Endothelial cell (in vitro differentiated cells): ENCODE measurements at places on chromosomes 5 and 9. TPM values are rescaled to one million over a fixed set of nuclear protein-coding genes. Genes with fewer than 3 reads are reported as not detected.

Gene GOLPH3
- 105 TPM for total RNA-seq

Gene BAAT
- total RNA-seq: not detected

DNA sequence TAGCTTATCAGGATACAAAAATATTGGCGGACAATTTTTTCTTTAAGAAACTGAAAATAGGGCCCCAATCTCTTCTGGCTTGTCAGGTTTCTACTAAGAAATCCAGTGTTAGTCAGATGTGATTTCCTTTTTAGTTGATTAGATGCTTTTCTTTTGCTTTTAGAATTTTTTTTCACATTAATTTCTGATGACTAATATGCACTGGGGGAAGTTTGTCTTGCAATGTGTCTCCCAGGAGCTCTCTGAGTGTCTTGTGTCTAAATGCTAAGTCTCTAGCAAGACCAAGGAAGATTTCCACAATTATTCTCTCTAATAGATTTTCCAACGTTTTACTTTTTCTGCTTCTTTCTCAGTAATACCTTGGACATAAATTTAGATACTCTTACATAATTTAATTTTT is 559.8 kb upstream of the TYRP1 start:
- H3K4me3 ChIP-seq: no peak overlapping the region
- H3K27ac ChIP-seq: no peak overlapping the region
- no peaks in the 10 kb centered on the region for H3K4me1 ChIP-seq
- H3K36me3 ChIP-seq: no peaks in the 10 kb centered on the region
- peaks cover 1% of the 10 kb centered on the region for H3K27me3 ChIP-seq

DNA sequence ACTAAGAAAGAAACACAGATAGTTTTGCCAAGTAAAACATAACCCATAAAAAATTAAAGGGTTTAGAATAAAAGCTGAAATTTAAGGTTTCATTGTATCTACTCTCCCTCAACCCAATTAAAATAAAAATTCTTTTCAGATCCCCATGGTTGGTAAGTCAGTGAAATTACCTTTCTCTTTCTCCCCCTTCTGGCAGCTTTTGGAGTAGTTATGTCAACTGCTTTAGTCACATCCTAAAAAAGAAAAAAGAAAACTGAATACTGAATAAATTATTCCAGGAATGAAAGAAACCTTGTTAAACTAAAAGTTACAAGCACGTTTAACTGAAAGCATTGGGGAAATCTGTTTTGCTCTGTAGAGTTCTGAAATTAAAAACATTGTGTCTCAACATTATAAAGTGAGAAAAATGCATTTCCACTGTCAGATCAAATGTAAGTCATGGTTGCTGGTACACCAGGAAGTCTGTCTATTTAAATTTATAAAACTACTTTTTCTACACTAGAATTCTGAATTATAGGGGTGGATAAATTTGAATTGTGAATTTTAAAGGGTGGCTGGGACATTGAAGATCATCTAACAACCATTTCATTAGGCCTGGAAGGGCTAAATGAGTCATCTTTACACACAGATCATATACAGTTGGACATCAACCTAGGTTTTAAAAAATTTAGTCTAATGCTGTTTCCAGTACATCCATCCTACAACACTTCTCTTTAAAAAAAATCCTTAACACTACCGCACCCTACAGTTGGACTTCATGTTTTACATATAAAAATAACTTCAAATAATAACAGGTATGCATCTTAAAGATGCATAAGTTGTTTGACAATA is 24.7 kb downstream of the PSIP1 start:
- no peak for DNase-seq
- peaks cover 2% of the 10 kb centered on the region for H3K27me3 ChIP-seq
- no peak overlapping the region for H3K27ac ChIP-seq
- peaks cover 15% of the 10 kb centered on the region for H3K36me3 ChIP-seq
- H3K4me3 ChIP-seq: no peak overlapping the region
- no peaks in the 10 kb centered on the region for H3K4me1 ChIP-seq

DNA sequence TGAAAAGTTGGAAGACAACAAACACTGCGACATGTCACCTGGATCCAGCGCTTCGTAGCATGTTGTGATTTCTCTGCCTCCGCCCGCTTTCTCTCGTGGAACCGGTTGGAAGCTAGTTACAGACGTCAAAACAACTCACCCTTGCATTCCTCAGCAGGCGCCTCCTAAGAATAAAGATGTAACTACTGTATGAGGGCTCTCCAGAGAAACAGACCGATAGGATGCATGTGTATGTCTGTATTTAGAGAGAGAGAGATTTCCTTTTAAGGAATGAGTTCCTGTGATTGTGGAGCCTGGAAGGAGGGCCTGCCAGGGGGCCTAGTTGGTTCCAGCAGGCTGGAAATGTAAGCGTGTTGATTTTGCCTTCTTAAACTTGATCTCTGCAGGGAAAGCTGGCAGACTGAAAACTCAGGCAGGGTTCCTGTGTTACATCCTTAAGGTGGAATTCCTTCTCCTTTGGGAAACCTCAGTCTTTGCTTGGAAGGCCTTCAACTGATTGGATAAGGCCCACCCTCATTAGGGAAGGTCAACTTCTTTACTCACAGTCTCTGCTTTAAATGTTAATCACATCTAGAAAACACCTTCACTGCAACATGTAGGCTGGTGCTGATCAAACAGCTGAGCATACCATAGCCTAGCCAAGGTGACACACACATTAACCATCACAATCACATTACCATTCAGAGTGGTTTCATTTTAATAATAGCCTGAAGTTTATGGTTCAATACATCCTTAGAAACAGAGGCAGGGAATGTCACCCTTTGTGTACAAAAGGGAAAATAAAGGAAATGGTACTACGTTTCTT is 163.8 kb downstream of the SYK start:
- H3K4me3 ChIP-seq: no peak overlapping the region
- no peaks in the 10 kb centered on the region for H3K36me3 ChIP-seq
- peaks cover 1% of the 10 kb centered on the region for H3K27me3 ChIP-seq
- peaks cover 2% of the 10 kb centered on the region for H3K4me1 ChIP-seq
- no peak for DNase-seq
